ENCODE measurements at places on chromosomes 3 and 15.

- DNase-seq: no peak
Observed at GRCh38 chr15:100261302-100262240, 80.2 kb downstream of the ADAMTS17 start.

GRCh38 chr15:41746802-41747201, 27.5 kb upstream of the MAPKBP1 start:
- no peak for DNase-seq

DNA sequence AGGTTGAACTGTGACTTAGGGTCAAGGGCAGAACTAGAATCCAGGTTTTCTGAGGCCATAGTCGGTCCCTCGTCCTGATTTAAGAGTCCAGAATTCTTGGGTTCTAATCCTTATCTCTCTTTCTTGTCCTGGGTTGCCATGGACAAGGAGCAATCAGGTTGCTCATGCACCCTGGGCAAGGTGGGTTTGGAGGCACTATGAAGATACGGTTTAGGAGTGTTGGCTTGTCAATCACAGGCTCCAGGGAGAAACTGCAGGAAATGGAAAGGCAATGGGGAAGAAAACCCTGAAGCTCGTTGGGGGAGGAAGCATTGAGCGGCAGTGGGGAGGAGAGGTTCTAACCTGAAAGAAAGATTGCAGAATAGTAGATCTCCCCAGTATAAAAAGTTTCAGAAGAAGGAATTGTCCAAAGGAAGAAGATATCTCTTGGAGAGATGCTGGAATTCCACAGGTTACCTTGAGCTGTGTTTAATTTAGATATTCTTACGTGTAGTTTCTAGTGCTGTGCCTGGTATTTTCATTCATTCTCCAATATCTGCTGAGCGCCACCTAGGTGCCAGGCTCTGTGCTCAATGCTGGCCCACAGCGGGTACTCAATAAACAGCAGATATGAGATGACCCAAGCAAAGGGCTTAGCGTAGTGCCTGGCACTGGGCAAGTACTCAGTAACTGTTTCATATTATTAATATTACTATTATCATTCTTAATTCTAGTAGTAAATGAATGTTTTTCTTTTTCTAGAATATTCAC, 2.0 kb downstream of the ACAN start:
- DNase-seq: no peak

GRCh38 chr15:48774484-48774883, 36.4 kb downstream of the CEP152 start:
- no peak for DNase-seq

DNA sequence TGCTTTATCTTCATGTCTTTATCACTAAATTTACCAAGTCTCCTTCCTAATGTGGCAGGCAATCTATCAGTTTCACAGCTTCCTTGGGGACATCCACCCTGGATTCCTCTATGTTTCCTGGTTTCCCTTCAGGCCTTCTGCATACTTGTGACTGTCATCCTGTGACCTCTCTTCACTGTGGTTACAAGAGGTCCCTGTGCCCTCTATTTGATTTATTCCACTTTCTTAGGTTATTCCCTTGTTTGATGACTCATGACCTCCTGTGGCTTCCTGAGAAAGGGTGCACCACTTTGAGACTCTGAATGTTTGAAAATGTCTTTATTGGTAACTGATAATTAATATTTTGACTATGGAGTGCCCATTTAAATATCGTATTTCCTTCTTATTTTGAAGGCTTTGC, 60.5 kb upstream of the KY start:
- no peak for DNase-seq

GRCh38 chr3:31116651-31117050, 222.2 kb upstream of the GADL1 start:
- no peak for DNase-seq
